Occipital lobe (tissue), 3 donors: ENCODE measurements at places on chromosomes 5 and 9.

GRCh38 chr5:55546947-55547346 is 12.2 kb upstream of the PLPP1 start:
- no peak for DNase-seq

- DNase-seq = no peak
These were observed 132.0 kb downstream of the PIK3R1 start for GRCh38 chr5:68347536-68347935.

DNA sequence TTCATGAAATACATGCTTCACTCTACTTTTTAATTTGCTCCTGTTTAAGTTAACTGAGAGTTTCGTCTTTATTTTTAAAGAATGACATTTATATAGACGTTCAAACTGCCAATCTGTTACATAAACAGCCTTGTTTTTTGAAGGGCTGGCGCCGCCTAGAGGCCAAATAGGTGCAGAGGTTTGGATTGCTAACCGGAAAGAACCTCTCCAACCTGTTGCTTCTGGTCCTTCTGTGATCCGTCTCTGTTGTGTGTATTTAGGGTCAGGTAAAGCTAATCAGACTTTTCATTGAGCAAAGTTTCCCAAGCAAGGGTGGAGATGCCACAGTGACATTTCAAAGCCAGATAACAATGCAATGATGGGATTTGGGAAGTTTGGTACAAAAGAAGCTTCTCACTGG is 39.5 kb upstream of the GLIS3 start:
- no peak for DNase-seq

GRCh38 chr5:79759436-79759835 is 69.8 kb downstream of the CMYA5 start:
- DNase-seq = peak; percentile 40

DNA sequence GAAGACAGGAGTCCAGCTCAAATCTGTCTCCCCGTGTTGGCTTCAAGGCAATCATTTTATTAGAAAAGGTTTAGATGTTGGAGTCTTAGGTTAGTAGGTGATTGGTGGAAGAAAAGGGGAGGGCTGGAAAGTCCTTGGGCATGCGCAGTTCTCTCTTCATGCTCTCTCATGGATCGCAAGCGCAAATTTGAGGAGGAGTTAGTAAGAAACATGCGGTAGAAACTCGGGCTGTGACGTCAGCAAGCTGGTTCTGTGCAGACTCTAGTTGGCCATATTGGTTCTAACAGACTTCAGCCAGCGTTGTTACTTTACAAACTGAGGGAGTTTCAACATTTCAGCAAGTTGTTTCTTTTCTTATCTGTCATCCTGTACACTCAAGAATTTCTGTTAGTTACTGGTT is 392.2 kb downstream of the CDK5RAP2 start:
- no peak for DNase-seq

DNA sequence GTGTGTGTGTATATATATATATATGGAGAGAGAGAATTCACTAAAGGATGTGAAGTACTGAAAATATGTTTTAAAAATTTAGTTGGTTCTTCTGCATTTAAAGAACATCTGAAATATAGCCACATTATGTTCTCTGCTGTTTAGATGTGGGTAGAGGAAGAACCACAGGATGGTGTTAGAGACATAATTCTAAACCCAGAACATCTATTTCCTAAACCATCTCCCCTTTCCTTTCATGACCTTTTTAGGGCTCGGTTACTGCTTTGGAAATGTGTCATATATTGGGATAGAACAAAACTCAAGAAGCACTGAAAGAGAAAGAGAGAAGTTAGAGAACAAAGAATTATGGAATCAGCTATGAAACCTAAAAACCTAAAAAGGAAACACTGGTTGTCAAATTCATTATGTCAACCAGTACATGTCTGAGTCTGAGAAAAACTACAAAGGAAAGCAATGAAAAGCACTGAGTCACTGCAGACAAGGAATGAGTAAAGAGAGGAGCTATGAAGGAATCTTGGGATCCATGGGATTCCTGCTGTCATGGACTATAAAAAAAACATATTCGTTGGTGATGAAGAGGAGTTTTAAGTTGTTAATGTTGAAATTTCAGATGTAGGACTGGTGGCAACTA is 28.4 kb downstream of the SLC12A2 start:
- DNase-seq = no peak

- DNase-seq = no peak
These were observed 145.7 kb downstream of the CWC27 start for GRCh38 chr5:64914396-64914795.

DNA sequence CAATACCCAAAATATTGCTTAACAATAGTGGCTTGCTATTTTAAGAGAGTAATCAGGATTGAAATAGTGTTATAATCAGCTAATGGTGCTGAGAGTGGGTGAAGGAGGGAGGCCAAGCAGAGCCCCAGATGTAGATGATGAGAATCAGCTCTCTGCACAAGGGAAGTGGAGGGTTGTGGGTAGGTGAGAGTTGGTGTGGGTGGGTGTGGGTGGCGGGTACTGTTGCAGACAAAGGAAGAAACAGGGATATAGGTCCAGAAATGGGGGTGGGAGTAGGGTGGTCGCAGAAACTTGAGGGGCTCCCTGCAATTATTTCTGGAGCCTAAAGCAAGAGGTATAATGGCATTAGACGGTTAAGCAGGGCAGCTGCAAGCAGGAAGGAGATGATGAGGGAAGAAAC is 7.4 kb upstream of the ADCY2 start:
- no peak for DNase-seq

DNA sequence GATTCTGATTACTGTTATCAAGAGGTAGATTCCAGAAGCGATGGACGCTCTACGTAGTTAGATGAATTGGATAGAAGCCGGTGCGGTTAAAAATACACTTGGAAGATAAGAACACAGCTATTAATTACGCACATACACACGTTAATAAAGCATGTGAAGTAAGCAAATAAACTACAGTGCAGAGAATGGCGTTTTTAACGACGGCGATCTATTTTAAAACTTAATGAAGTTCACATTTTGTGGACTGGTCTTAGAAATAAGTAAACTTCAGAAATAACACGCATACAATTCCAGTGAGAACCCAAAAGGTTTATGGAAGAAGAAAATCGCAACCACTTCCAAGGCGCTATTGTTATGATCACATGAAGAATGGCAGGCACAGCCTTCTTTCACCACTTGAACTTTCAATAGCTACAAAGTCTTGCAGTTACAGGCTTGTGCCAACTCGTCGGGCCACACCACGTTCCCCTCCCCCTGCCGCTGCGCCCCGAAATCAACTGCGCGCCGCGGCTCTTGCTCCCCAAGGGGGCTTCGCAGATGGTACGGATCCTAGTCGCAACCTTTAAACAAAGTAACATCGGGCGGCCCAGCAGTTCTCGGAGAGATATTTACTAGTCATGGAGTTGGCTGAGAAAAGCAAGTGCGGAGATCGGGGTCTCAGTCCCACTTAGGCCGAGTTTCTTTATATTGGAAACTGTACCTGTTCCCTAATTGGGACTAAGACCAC is 866 bp upstream of the SEMA6A start:
- DNase-seq = no peak

GRCh38 chr9:10341057-10341456 is 271.7 kb downstream of the PTPRD start:
- no peak for DNase-seq

GRCh38 chr9:138117836-138118235 is 240.3 kb downstream of the CACNA1B start:
- no peak for DNase-seq

GRCh38 chr5:2864515-2865105 is 113.1 kb upstream of the IRX2 start:
- no peak for DNase-seq
